Stimulated activated CD8-positive, alpha-beta memory T cell treated with anti-CD3 and anti-CD28 coated beads, Interleukin-15, amount 100 ng/mL, for 1 hour (primary cell): ENCODE measurements at places on chromosomes 3 and 15.

DNA sequence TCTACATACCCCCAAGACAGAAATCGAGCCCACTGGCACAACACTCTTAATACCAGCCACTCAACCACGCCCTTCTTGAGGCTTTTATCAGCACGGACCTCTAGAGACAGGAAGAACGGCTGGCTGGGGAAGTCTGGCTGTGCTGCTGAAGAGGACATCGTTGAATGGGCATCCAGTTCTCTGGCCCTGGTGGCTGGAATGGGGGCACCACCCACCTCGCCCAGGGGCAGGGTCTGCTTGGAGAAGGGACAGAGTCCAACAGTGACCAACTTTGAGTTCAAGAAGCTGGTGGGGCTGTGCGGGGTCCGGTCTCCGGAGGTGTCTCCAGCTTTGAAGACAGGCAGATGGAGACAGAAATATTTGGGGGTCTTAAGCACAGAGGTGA lies 77.5 kb downstream of the ATP10A start:
- no peak for DNase-seq

DNA sequence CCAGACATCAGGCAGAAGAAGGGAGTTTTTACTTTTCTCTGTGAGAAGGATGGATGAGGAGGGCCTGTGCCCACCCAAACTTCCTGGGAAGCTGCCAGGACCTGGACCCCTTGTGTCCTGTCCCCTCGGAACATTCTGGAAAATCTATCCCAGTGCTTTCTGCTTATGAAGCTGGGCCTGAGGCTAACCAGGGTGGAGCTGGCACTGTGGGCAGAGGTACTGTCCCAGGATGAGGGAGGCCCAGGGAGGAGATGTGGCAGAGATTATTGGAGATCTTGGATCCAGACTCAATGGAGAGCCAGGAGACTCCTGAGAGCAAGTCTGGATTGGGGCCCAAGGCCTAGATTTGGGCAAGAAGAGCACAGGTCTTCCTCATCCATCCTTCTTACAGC lies 44.4 kb downstream of the SPSB4 start:
- DNase-seq: no peak

GRCh38 chr3:184186184-184186901 lies at the start of gene ABCF3:
TSS of gene ABCF3 (plus strand) at chr3:184186199. CDS start at chr3:184186208, 9 bp downstream.
- DNase-seq: no peak

GRCh38 chr15:85667491-85668424 lies 127.0 kb downstream of the KLHL25 start:
- DNase-seq: no peak

GRCh38 chr15:89101302-89102193 lies 13.3 kb downstream of the ABHD2 start:
- DNase-seq: no peak

- no peak for DNase-seq
Observed at GRCh38 chr3:35224565-35225295, 414.6 kb upstream of the ARPP21 start.

DNA sequence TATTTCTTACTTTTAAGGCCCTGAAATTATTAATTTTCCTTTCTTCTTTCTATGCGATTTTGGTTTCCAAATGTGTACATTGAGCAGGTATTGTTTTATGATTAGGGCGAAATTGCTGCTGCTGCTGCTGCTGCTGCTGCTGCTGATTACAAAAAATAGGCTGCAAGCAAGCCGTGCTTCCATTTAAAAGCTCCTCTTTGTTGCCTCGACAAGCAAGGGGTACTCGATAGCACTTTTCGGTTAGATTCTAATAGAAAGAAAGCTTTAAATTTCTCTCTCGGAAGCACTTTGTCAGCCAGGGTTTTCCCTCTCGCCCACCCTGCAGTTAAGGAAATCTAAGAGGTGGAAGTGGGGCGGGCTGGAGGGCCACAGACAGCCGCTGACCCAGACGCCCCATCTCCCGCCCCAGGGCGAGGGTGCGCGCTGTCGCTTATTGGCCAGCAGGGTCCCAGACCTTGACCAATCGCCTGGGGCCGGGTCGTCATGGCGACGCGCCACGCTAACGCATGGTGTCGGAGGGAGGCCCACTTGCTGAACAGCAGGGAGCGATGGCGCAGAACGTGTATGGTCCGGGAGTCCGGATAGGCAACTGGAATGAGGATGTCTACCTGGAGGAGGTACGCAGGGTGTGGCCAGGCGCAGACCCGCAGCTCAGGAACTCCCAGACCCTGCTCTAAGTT lies at the start of gene CFAP161:
CFAP161 (plus strand) TSS at position 489 of the 680 bp plus-strand sequence; CDS start at position 549, 60 bp downstream.
- DNase-seq: no peak

- no peak for DNase-seq
Observed at GRCh38 chr15:99762288-99762687, 29.1 kb upstream of the LYSMD4 start.

- DNase-seq: no peak
Observed at GRCh38 chr3:134330883-134331810, 43.1 kb downstream of the AMOTL2 start.

- DNase-seq: no peak
Observed at GRCh38 chr3:86985181-86985826, 5.6 kb downstream of the VGLL3 start.

GRCh38 chr15:47516972-47517371 lies 200.3 kb upstream of the SEMA6D start:
- no peak for DNase-seq

GRCh38 chr3:149933008-149933407 lies 37.7 kb downstream of the PFN2 start:
- DNase-seq: no peak
